ENCODE measurements at places on chromosomes 4 and X.

GRCh38 chrX:56817179-56817578 is 88.1 kb downstream of the NBDY start:
- H3K4me3 ChIP-seq = no peak overlapping the region
- H3K4me1 ChIP-seq = peaks cover 16% of the 10 kb centered on the region
- H3K36me3 ChIP-seq = no peaks in the 10 kb centered on the region
- DNase-seq = no peak

DNA sequence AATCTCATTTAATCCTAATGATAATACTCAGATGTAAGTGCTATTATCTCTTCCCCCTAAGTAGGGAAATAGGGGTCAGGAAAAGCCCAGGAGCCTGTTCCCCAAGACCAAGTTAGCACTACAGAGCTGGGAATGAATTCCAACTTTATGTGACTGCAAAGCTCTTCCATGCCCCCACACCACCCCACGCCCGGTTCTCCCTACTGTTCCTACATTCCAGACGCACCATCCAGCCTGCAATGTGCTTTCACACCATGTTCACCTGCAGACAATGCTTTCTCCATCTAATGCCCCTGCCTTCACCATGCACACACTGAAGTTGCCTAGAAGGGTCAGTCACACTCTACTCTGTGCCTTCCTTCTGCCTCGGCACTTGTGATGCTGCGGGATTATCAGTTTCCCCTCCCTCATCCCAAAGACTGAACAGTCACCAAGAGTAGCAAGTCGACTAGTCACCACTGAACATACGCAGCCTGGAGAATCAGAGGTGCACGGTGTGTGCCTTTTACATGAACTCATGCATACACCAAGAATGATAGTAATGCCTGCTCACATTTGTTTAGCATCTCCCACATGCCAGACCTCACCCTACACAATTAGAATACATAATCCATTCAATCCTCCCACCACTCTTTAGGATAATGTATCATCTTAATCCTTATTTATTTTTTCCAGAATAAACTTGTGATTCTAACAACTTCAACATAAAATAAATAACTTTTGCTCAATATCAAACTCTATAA is 14.2 kb downstream of the SORBS2 start:
- H3K4me1 ChIP-seq = peaks cover 3% of the 10 kb centered on the region
- H3K4me3 ChIP-seq = no peak overlapping the region
- H3K27me3 ChIP-seq = peaks cover 17% of the 10 kb centered on the region
- H3K36me3 ChIP-seq = no peaks in the 10 kb centered on the region
- DNase-seq = no peak
- no peak overlapping the region for H3K27ac ChIP-seq

GRCh38 chrX:3428792-3429191 is 82.3 kb upstream of the MXRA5 start:
- H3K27ac ChIP-seq = peak overlapping the region; percentile 41
- H3K27me3 ChIP-seq = no peaks in the 10 kb centered on the region
- peak; percentile 50 for DNase-seq
- H3K4me3 ChIP-seq = no peak overlapping the region
- no peaks in the 10 kb centered on the region for H3K36me3 ChIP-seq
- H3K4me1 ChIP-seq = 0 out of 2 replicates have a peak, but pooled peaks cover 12% of the 10 kb centered on the region

DNA sequence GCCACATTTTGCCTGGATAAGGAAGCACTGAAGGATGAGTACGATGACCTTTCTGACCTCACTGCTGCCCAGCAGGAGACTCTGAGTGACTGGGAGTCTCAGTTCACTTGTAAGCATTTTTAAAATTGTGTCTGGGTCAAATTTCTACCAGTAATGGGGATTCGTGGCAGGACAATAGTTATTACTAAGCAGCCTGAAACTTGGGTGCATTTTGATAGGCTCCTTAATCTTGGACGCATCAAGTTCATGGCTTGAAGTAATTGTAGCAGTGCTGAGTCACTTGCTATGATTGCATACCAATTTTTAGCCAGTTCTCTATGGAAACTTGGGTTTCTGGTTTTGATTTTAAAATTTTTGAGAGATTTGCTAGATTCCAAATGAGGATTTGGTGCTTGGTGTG is 4.3 kb downstream of the PGRMC1 start:
- H3K36me3 ChIP-seq = peaks cover 26% of the 10 kb centered on the region
- peak overlapping the region; percentile 97 for H3K27ac ChIP-seq
- H3K27me3 ChIP-seq = no peaks in the 10 kb centered on the region
- peaks cover 39% of the 10 kb centered on the region for H3K4me1 ChIP-seq

DNA sequence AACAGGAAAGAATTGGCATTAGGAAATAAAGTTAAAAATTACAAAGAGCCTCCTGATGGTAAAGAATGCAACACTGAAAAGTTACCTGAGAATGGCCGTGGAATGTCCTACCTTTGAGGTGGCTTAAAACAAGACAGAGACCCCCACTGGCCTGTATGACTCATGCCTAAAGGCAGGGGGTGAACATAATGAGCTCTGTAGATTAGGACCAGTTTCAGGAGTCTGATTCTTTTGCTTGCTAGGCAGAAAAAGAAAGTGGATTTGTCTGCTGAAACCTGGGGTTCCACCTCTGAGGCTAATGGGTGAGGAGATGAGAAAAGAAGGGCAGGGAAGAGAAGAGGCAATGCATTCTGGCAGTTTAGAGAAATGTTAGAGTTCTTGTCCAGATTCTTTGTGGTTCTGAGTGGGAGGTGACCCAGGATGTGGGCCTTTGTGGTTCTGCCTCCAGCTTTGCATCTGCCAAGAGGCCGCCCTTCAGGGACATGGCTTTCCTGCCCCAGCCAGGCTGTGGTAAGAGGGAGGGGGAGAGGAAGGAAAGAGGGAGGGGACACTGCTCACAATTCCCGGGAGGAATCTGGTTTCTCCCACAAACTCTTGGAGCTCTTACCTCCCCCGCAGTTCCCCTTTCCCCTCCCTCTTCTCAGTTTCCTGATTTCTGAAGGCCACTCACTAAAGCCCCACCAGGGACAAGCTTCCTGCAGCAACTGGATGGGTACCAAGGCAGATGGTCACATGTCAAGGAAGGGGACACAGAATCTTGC is 109.6 kb downstream of the EFNB1 start:
- H3K4me1 ChIP-seq = peaks cover 21% of the 10 kb centered on the region
- H3K27ac ChIP-seq = peak overlapping the region; percentile 18
- no peaks in the 10 kb centered on the region for H3K27me3 ChIP-seq
- no peak overlapping the region for H3K4me3 ChIP-seq
- no peaks in the 10 kb centered on the region for H3K36me3 ChIP-seq

Data from GM23248 (cell line).